Right atrium auricular region (tissue), 2 donors: ENCODE measurements at places on chromosomes 4 and X. TPM values are rescaled to one million over a fixed set of nuclear protein-coding genes. Genes with fewer than 3 reads are reported as not detected.

DNA sequence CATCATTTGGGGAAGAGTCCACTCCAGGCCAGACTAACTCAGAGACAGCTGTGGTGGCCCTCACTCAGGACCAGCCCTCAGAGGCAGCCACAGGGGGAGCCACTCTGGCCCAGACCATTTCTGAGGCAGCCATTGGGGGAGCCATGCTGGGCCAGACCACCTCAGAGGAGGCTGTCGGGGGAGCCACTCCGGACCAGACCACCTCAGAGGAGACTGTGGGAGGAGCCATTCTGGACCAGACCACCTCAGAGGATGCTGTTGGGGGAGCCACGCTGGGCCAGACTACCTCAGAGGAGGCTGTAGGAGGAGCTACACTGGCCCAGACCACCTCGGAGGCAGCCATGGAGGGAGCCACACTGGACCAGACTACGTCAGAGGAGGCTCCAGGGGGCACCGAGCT, 3.3 kb upstream of the ERAS start:
- H3K27ac ChIP-seq = no peak overlapping the region
- H3K27me3 ChIP-seq = no peaks in the 10 kb centered on the region
- no peaks in the 10 kb centered on the region for H3K36me3 ChIP-seq
- DNase-seq = no peak
- no peaks in the 10 kb centered on the region for H3K4me1 ChIP-seq

Gene ZNF718
- 3.5 TPM for total RNA-seq

DNA sequence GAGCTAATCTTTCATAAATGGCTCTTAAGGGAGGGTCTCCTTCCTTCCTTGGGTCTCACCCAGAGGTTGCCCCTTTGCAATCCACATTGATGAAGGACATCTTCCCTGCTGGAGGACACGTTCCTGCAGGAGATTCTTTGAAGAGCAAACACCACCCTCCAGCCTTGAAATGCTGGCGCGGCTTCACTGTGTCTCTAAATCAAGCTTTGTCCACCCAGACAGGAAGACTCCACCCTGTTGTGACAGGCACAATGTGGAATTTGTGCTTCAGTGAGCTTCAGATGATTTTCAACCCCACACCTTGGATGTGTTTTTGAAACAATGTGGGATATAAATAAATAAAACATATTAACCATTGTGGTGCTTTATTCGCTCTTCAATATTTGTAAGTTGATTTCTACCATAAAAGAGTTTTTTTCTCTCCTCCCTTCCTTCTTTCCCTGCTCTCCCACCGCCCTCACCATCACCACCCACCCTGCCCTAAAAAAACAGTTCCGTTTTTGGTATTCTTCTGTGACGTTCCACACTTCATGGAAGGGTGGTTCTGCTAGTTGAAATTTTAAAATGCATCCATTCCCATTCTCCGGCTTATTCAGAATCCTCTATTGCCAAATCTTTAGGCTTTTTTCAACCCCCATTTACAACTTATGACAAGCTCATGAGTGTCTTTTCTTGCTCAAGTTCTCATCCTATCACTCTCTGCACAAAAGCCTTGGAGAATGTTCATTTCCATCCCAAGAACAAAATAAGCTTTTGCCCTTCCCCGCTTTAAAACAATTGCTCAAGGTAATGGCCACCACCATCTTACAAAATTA, 264.3 kb downstream of the RAPGEF2 start:
- no peak for DNase-seq
- no peak overlapping the region for H3K4me3 ChIP-seq
- H3K27ac ChIP-seq = no peak overlapping the region
- no peaks in the 10 kb centered on the region for H3K4me1 ChIP-seq

Gene C4orf51
- not detected for total RNA-seq

Gene FOXO4
- total RNA-seq = 12.4 TPM

DNA sequence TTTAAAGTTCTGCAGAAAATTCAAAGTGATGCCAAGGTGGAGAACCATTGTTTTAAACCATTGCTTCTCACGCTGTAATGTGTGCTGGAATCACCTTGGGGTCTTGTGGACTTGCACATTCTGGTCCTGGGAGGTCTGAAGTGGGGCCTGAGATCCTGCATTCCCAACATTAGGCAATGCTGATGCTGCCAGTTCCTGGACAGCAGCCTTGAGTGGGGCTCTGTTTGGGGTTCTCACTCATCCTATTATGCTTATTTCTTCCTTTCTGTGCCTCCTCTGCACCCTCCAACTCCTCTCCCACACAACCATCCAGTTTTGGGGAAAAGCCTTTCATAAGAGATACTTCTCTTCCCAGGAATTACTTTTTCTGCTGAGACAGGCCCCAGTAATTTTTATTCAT, 44.2 kb upstream of the RASSF6 start:
- no peak overlapping the region for H3K27ac ChIP-seq
- no peaks in the 10 kb centered on the region for H3K27me3 ChIP-seq
- no peak overlapping the region for H3K4me3 ChIP-seq
- no peaks in the 10 kb centered on the region for H3K36me3 ChIP-seq

GRCh38 chr4:46404981-46405380, 15.1 kb upstream of the GABRA2 start:
- no peaks in the 10 kb centered on the region for H3K27me3 ChIP-seq
- H3K4me1 ChIP-seq = no peaks in the 10 kb centered on the region
- H3K36me3 ChIP-seq = no peaks in the 10 kb centered on the region
- no peak for DNase-seq
- no peak overlapping the region for H3K27ac ChIP-seq

GRCh38 chr4:161828061-161828460, 335.7 kb downstream of the FSTL5 start:
- no peaks in the 10 kb centered on the region for H3K36me3 ChIP-seq
- DNase-seq = no peak
- no peak overlapping the region for H3K4me3 ChIP-seq

Gene KIF4A
- 0.41 TPM for total RNA-seq

- no peaks in the 10 kb centered on the region for H3K36me3 ChIP-seq
- no peak overlapping the region for H3K4me3 ChIP-seq
- H3K4me1 ChIP-seq = no peaks in the 10 kb centered on the region
- no peaks in the 10 kb centered on the region for H3K27me3 ChIP-seq
- DNase-seq = no peak
Observed at GRCh38 chr4:21569638-21570037, 378.9 kb downstream of the KCNIP4 start.

GRCh38 chrX:129759576-129760061, 20.1 kb upstream of the SASH3 start:
- H3K27me3 ChIP-seq = no peaks in the 10 kb centered on the region
- no peak for DNase-seq

DNA sequence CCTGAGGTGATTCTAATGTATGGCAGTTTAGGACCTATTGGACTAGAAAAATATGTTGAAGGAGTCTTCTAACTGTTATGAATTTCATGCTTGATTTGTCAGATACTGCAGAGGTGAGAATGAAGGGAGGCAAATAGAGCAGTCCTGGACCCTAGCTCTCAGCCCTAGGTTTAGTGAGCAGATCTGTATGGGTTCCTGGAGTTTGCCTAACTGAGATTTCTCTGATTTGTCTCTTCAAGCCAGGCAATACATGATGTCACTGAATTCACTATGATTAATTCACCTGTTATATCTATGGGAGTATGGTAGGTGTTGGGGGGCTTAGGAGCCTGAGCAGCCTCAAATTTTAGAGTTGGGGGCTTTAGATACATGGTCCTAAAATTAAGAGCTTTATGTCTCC, 2.6 kb downstream of the MND1 start:
- H3K36me3 ChIP-seq = no peaks in the 10 kb centered on the region
- no peak overlapping the region for H3K27ac ChIP-seq
- no peak overlapping the region for H3K4me3 ChIP-seq
- DNase-seq = no peak

DNA sequence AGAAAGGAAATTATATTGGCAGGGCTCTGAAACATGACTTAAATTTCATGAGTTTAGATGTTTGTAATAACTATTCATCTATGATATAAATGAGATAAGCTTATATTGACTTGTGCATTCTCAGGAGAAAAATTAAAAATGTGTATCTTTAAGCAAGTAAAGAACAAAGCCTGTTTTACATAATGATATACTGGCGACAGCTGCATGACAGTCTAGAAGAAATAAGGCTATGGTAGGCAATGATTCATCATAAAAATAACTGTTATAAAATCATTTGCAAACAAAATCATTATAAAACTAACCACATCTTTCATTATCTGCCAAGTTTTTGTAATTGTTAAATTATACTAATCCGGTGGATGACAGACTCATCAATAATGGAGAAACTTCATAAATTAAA, 188.1 kb downstream of the ADAM29 start:
- H3K4me3 ChIP-seq = no peak overlapping the region
- H3K27ac ChIP-seq = no peak overlapping the region
- H3K4me1 ChIP-seq = no peaks in the 10 kb centered on the region
- H3K36me3 ChIP-seq = no peaks in the 10 kb centered on the region
- no peak for DNase-seq

DNA sequence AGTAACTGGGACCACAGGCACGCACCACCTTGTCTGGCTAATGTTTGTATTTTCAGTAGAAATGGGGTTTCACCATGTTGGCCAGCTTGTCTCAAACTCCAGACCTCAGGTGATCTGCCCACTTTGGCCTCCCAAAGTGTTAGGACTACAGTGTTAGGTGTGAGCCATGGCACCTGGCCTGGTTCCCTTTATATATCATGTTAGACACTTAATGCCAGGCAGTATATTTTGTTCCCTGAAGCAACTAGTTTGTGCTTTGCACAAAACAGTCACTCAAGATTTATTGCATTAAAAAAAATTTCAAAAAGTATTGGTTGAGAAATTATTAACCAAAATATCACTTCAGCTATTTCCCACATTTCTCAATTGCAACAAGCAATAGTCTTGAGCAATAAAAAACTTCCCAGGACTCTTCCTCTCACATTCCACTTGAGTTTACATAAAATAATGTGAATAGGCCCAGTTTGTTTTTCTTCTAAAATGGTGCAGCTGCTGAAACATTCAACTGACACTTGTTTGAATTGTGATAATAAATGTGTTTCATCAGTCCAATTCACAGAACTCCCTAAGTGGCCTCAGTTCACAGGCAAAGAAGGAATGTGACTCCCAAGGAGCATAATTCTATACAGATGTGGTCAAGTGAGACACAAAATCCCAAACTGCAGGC, 22.7 kb downstream of the CXCL1 start:
- H3K27me3 ChIP-seq = no peaks in the 10 kb centered on the region
- H3K4me3 ChIP-seq = no peak overlapping the region
- H3K4me1 ChIP-seq = no peaks in the 10 kb centered on the region
- H3K36me3 ChIP-seq = no peaks in the 10 kb centered on the region
- no peak overlapping the region for H3K27ac ChIP-seq

- no peak for DNase-seq
- H3K4me1 ChIP-seq = no peaks in the 10 kb centered on the region
- H3K4me3 ChIP-seq = no peak overlapping the region
- H3K27ac ChIP-seq = no peak overlapping the region
Observed at GRCh38 chrX:129577473-129577872, 37.4 kb downstream of the OCRL start.

Gene SYP
- total RNA-seq = 3.5 TPM

GRCh38 chr4:8552024-8552423, 28.2 kb upstream of the GPR78 start:
- H3K4me3 ChIP-seq = no peak overlapping the region
- H3K4me1 ChIP-seq = no peaks in the 10 kb centered on the region
- no peaks in the 10 kb centered on the region for H3K36me3 ChIP-seq
- DNase-seq = no peak

Gene SASH3
- total RNA-seq = 2.1 TPM

DNA sequence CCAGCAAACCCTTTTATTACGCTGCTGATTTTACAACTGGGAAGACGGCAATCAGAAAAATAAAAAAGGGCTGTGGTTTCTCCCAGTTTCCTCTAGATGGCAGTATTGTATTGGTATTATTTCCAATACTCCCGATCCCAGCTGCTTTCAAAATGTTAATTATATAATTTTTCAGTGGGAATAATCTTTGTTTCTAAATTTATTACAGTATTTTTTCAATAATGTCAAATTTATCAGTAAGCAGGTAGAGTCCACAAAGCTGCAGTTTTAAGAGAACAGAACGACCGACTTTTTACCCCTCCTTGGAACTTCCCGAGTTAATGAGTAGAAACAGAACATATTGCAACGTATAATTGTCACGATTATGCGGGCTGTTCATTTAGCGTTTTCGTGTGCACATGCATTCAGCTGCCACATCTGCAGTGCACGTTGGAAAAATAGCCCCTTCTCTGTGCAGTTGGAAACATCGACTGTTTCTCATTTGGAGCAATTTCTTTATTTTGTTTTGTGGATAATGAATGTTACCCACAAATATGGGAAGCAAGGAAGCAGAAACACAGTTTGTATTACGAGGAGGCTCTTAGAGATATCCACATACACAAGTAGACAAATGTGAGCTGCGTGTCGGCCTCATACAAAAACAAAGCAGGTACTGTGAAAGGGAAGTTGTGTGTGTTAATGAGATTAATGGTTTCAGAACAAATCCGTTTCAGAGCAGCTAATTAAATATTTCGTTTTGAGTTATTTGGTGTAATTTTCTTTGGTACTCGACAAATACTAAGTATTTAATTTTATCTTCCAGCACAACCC, 188.0 kb downstream of the STIM2 start:
- H3K4me3 ChIP-seq = peak overlapping the region; percentile 23
- no peaks in the 10 kb centered on the region for H3K36me3 ChIP-seq
- no peak overlapping the region for H3K27ac ChIP-seq
- DNase-seq = no peak
- H3K4me1 ChIP-seq = no peaks in the 10 kb centered on the region

Gene VSIG4
- total RNA-seq = 28.0 TPM

DNA sequence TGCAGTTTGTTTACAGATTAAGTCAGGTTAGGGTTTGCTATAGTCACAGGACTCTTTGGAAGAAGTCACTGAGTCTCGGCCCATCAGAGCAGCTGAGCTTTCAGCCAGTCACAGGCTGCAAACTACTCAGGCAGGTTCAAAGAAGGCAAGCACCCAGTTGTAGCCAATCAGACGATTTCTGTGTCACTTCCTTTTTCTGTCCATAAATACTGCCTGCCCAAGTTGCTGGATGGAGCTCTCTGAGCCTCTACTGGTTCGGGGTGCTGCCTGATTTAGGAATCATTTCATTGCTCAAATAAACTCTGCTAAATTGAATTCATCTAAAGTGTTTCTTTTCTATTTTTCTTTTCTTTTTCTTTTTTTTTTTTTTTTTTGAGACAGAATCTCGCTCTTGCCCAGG, 7.3 kb upstream of the SH3BP2 start:
- H3K36me3 ChIP-seq = no peaks in the 10 kb centered on the region
- no peak overlapping the region for H3K4me3 ChIP-seq
- DNase-seq = no peak
- peak overlapping the region; percentile 86 for H3K27ac ChIP-seq

Gene CFP
- total RNA-seq = 2.2 TPM

Gene LRRC66
- 0.08 TPM for total RNA-seq

GRCh38 chr4:174401471-174402130, 117.9 kb downstream of the CEP44 start:
- no peak overlapping the region for H3K4me3 ChIP-seq
- no peaks in the 10 kb centered on the region for H3K36me3 ChIP-seq
- no peaks in the 10 kb centered on the region for H3K4me1 ChIP-seq
- no peak for DNase-seq
- no peaks in the 10 kb centered on the region for H3K27me3 ChIP-seq

Gene SHISA3
- total RNA-seq = 14.5 TPM
